Right renal pelvis (tissue), 4 donors: ENCODE measurements at places on chromosomes 4 and X. TPM values are rescaled to one million over a fixed set of nuclear protein-coding genes. Genes with fewer than 3 reads are reported as not detected.

Gene PRSS12
- 17.0 TPM for polyA plus RNA-seq

Gene YIPF7
- polyA plus RNA-seq = 0.40 TPM

Gene BMP15
- not detected for polyA plus RNA-seq

Gene TMPRSS11D
- not detected for polyA plus RNA-seq
